ENCODE measurements at places on chromosomes 1 and 21.

- peaks cover 6% of the 10 kb centered on the region for H3K36me3 ChIP-seq
- H3K27me3 ChIP-seq = no peaks in the 10 kb centered on the region
- no peak overlapping the region for H3K27ac ChIP-seq
- no peak overlapping the region for H3K4me3 ChIP-seq
Measured at GRCh38 chr21:43986544-43987451, 25.3 kb upstream of the TRAPPC10 start.

DNA sequence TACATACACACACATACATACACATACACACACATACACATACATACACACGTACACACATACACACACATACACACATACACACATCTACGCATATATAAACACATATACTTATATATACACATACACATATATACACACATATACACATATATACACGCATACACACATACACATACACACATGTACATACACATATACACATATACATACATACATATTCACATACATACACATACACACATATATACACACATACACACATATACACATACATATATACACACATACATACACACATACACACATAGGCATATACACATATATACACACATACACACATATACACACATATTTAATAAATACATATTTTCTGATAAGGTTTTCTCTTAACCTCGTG lies 324.0 kb downstream of the RPS6KC1 start:
- no peaks in the 10 kb centered on the region for H3K36me3 ChIP-seq
- H3K27me3 ChIP-seq = no peaks in the 10 kb centered on the region
- no peak overlapping the region for H3K4me3 ChIP-seq
- no peak for DNase-seq

GRCh38 chr1:227744668-227745067 lies 9.4 kb downstream of the SNAP47 start:
- no peaks in the 10 kb centered on the region for H3K27me3 ChIP-seq
- H3K27ac ChIP-seq = no peak overlapping the region
- H3K4me3 ChIP-seq = no peak overlapping the region

- DNase-seq = no peak
- H3K4me3 ChIP-seq = no peak overlapping the region
- H3K4me1 ChIP-seq = peaks cover 2% of the 10 kb centered on the region
- H3K36me3 ChIP-seq = no peaks in the 10 kb centered on the region
Measured at GRCh38 chr1:56133522-56134472, 445.6 kb downstream of the PLPP3 start.

GRCh38 chr1:41666981-41667631 lies 182.6 kb upstream of the EDN2 start:
- no peak overlapping the region for H3K4me3 ChIP-seq
- H3K27ac ChIP-seq = peak overlapping the region; percentile 70
- H3K4me1 ChIP-seq = no peaks in the 10 kb centered on the region
- H3K36me3 ChIP-seq = no peaks in the 10 kb centered on the region
- H3K27me3 ChIP-seq = peaks cover 46% of the 10 kb centered on the region

GRCh38 chr1:207848234-207848633 lies 62.7 kb downstream of the CD34 start:
- H3K27me3 ChIP-seq = no peaks in the 10 kb centered on the region
- no peaks in the 10 kb centered on the region for H3K4me1 ChIP-seq
- no peak for DNase-seq
- H3K27ac ChIP-seq = no peak overlapping the region

- no peaks in the 10 kb centered on the region for H3K36me3 ChIP-seq
- H3K27ac ChIP-seq = no peak within 1 kb of the TSS
- DNase-seq = no peak
- H3K4me3 ChIP-seq = no peak within 1 kb of the TSS
- H3K27me3 ChIP-seq = peaks cover 4% of the 10 kb centered on the region
Measured at GRCh38 chr1:167093846-167094516, at the start of gene STYXL2. Gene STYXL2 (plus strand): TSS chr1:167094075. CDS start chr1:167094850, 775 bp downstream.
